ENCODE measurements at places on chromosomes 5 and 9. TPM values are rescaled to one million over a fixed set of nuclear protein-coding genes. Genes with fewer than 3 reads are reported as not detected.

DNA sequence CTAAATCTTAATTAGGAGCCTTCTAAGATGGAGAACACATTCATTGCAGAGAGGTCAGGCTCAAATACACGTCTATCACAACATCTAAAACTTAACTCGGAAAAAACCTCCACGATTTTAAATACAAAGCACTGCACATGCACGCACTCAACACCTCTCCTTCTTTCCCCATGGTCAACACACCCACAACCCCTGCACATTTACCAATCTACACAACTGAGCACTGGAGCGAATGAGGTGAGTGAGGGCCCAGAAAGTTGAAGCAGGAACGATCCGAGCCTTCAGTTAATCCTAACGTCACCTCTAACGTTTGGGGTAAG, 278 bp upstream of the NIPSNAP3A start:
- DNase-seq, result no peak

The FGF1 gene
- 0.73 TPM for total RNA-seq

The FAT2 gene
- total RNA-seq, result 0.05 TPM

The CTXN3 gene
- total RNA-seq, result not detected

DNA sequence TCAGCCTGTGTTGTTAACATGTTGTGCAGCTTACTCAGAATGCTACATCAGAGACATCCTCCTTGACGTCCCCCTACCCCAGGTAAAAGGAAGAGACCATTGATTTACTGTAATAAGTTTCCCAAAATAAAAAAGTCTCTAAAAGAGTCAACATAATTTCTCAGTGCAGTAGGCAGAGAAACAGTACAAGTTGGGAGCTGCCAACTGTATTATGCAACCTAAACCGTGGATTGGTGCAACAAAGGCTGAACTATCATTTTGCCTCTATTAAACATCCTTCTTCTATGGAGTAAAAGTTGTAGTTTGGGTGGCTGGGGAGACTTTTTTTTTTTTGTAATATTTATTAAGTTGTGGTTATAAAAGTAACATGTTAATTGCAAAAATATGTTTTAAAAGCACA, 208.0 kb downstream of the NR3C1 start:
- no peak for DNase-seq

- no peak for DNase-seq
These were observed 108.7 kb downstream of the ZDHHC21 start for GRCh38 chr9:14584571-14584970.

DNA sequence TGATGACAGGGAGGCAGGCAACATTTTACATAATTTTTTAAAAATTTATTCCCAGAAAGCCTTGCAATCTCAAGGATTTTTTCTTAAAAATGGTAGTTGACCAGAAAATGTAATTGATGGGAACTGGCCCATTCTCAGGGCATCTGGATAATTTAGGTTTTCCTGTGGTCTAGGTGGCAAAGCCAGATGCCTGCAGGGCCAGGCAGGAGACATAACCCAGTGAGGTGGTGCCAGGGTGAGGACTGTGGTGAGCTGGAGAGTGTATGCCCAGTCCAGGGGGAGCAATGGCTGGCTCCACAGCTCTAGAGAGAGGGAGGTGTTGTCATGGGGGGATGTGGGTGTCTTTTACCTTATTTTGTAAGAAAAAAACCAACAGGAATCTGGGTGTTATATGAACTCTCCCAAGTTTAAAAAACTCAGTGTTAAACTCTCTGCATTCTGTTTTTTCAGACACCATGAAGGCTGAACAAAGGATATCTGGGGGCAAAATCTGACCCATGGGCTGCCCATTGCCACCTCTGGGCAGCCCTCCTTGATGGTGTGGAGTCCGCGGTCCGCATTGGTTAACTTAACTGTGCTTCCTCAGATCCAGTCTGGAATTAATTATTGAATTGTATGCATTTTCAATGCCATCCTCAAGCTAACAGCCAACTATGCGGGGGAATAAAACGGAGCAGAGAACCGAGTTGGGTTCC, 43.9 kb downstream of the BOD1 start:
- no peak for DNase-seq

The HTR4 gene
- total RNA-seq, result not detected

GRCh38 chr5:159504857-159505304, 174.6 kb upstream of the IL12B start:
- DNase-seq, result peak; percentile 61

- DNase-seq, result no peak
These were observed 11.6 kb upstream of the CEL start for GRCh38 chr9:133050142-133050541.

DNA sequence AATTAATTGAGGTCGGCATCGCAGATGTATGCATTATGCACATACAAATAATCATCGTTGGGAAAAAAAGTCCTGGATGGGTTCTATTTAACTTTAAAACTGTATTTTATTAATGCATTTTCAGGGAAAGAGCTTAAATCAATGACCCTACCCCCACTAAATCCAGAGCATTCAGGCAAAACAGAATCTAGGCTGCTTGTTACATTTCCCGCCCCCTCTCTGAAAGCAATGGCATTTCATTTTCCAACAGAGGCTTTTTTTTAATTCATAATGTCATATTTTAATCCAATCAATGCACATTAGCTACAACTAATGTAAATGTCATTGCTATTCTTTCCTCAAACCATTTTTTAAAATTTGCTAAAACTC, 117.4 kb upstream of the GRIA1 start:
- DNase-seq, result no peak

Measured in ovary (tissue), 10 donors.